Breast epithelium (tissue), 4 donors: ENCODE measurements at places on chromosomes 7 and 10. TPM values are rescaled to one million over a fixed set of nuclear protein-coding genes. Genes with fewer than 3 reads are reported as not detected.
A peak's percentile ranks its signal among the peaks of the same experiment; 100 is the strongest.

DNA sequence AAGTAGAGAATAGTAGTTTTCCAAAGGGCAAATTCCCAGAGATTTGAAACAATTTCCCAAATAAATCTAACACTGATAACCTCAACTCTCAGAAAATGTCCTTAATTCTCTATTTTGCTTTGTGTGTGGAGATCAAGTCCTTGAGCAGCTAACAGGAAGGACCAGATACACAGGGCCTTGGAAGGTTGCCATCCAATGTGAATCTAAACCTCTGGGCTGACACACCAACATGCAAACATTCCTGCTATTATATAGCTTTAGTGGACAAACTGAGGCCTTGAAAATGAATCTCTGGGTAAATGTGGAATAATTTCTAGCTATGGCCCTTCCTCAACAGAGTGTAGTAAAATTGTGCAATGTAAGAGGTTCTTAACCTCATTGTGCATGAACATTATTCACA is 44.1 kb upstream of the PARD3 start:
- no peak for DNase-seq

GRCh38 chr10:76169246-76169645 is 737.8 kb downstream of the LRMDA start:
- DNase-seq = no peak

KLF14 gene
- not detected for total RNA-seq

- DNase-seq = peak; percentile 43
Observed at GRCh38 chr7:27185013-27185853, at the start of gene HOXA11. Gene HOXA11, minus strand, starts transcription at chr7:27185232. Its CDS starts 88 bp downstream, at chr7:27185144.

DNA sequence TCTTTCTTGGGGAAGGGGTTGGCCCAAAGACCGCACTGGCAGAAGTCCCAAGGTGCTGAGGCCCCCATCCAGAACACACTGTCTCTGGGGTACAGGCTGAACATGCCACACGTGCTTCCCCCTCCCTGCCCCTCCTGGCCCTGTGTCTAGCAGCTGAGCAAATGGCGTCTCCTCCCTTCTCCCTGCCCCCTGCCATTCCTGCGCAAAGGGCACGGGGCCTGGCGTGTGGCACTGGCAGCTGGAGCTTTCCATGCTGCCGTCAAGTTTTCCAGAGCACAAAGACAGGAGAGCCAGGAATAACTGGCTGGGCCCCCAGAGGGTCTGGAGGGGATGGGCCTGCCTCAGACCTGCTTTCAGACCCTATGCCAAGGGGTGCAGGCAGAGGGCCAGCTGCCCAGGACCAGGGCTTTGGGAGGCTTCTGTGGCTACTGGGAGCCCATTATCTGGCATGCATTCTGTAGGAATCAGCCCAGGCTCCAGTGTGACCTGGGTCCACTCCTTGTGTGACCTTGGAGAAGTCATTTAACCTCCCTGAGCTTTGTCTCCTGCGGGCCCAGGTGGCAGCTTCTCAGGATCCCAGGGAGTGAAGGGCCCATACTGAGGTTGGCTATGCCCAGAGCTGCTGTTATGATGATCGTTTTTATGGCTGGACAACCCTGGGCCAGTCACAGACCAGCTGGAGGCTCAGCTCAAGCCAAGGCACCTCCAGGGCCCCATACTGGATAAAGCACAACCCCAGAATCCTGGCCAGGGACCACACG is 710 bp upstream of the LDB3 start:
- DNase-seq = no peak

DNA sequence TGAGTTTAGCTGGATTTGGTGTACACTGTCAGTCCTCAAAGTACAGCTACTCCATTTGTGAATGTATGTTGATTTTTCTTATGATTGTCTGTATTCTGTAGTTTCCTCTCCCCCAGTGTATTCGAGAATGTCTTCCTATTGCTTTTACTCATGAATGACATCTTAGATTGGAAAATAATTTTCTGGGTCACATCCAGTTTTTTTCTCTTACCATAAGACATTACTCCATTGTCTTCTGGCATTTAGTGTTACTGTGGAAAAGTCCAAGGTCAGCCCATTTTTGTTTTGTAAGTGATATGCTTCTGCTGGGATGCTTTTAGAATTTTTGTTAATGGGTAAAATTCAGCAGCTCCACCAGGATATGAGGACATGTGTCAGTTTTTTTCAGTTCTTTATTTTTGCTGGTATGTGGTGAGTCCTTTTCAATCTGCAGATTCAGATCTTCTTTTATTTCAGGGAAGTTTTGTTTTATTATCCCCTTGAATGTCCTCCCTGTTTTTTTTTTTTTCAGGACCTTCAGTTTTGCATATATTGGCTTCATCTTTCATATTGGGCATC is 33.6 kb downstream of the WAC start:
- no peak for DNase-seq

HHEX gene
- total RNA-seq = 5.6 TPM

DNA sequence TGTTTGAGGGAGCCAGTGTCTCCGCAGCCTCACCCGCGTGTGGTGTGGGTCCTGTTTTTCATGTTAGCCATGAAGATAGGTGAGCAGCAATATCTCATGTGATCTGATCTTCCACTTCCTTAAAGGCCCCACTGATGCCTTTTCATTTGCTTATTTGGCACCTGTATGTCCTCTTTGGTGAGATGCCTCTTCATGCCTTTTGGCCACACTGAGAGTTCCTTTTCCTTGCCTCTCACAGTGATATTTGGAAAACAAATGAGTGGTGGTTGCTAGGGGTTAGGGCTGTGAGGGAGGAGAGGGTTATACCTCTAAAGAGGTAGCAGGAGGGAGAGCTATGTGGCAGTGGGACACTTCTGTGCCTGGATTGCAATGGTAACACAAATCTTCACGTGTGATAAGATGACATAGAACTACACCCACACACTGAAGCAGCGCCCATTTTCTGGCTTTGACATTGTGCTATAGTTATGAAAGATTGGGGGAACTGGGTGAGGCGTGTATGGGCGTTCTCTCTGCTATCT is 90.4 kb upstream of the TNS3 start:
- no peak for DNase-seq

MBL2 gene
- total RNA-seq = not detected

GRCh38 chr10:103499881-103500280 is 6.4 kb downstream of the NEURL1 start:
- no peak for DNase-seq

- no peak for DNase-seq
Observed at GRCh38 chr10:123380491-123381085, 226.4 kb downstream of the BUB3 start.

DNA sequence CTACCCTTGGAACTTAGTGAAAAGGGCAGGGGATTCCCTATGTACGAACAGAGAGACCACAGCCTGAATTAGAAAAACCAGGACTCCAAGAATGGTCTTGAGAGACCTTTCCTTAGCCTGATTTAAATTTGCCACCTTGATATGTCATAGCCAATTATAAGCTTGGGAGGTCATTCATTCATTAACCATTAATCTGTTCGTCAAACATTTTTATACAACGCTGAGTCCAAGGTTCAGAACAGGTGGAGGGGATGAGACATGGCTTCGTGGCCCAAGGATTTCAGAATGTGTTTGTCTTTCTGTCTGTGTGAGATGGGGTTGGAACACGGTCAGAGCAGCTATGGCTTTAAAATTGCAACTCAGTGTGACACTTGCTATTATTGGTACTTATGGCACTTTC is 158.0 kb downstream of the PAXIP1 start:
- no peak for DNase-seq

ARHGEF35 gene
- 15.4 TPM for total RNA-seq

GRCh38 chr10:90407131-90407530 is 450.7 kb downstream of the HTR7 start:
- no peak for DNase-seq

- DNase-seq = no peak
Observed at GRCh38 chr10:86374664-86375063, 8.1 kb upstream of the GRID1 start.

DNA sequence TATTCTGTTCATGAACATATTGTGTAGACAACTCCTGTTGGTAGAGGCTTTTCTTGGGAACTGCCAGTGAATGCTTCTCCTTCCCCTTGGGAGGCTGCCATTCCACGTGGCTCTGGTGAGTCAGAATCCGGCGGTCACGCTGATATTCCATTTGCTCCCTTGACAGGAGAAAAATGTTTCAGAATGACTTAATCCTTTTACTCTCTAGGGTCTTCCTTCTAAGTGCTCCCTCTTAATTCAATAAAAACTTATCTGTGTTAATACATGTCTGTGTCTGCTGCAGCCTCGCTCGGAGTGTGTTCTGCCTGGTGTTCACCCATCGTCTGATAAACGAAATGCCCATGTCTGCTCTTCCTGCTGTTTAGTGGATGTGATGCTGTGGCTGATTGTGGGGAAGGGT is 278.6 kb downstream of the ARHGAP12 start:
- peak; percentile 47 for DNase-seq

DNA sequence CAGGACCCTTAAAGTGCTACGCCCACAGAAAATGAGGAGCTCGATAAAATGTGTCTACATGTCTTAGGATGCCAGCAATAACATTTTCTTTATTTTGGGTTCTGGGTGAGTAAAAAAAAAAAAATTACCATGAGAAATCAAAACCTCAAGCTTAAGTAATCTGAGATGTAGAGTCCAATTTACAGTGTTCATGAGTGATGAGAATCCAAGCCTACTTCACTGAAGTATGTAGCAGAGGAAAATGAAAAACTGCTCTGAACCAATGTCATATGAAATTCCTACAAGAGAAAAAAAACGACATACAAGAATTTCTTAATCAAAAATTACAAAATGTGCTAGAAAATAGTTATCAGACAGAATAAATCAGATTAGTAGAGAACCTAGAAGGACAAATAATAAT is 274.4 kb downstream of the HTR7 start:
- DNase-seq = no peak

CALN1 gene
- total RNA-seq = 0.15 TPM

DNA sequence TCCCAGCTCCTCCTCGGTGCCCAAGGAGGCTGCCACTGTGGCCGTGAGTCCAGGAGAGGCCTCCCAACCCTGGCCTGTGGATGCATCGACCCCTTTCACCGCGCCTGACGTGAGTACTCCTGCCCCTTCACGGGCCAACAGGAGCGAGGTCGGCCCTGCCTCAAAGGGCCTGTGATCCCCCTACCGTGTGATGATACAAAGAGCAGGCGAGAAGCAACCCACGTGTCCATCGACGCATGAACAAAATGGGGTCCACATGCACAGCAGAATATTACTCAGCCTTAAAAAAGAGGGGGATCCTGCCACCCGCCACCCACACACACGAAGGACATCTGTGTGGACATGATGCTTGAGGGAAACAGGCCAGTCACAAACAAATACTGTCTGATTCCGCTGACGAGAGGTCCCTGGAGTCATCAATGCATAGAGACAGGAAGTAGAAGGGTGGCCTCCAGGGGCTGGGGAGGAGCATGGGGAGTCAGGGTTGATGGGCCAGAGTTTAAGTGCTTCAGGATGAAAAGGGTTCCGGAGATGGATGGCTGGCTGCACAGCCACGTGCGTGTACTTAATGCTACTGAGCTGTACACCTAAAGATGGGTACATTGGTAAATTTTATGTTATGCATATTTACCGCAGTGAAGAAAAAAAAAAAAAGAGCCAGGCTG is 151.9 kb downstream of the PRKAG2 start:
- DNase-seq = no peak

DNA sequence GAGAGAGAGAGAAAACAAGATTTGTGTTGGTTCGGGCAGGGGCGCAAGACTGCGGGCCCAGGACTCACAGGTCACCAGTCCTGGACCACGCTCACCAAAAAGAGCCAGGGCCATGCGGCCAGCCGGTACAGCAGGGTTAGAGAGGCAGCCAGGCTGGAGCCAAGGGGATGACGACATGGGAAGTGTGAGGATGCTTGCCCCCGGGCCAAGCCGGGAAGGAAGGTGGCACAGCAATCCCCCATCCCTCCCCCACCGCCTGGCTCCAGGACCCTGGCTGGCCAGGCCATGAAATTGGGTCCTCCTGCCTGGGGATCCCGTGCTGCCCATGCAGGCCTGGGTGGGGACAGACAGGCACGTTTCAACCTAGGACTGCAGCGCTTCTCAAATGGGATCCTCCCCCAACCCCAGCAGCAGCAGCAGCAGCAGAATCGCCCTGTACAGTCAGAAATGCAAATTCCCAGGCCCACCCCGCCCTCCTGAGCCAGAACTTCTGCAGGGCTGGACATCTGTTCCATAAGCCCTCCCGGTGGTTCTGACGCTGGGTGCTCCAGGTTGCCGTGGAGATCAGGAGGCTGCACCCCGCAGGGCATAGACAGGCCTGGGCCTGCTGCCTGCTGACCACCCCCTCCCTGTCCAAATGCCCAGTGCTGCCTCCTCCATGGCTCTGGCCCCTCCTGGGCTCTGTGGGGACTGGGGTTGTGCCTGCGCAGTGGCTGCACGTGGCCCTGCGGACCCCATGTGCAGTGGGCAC is 35.0 kb downstream of the YKT6 start:
- DNase-seq = no peak

GRCh38 chr10:77419979-77420378 is 217.6 kb downstream of the KCNMA1 start:
- DNase-seq = no peak

DNA sequence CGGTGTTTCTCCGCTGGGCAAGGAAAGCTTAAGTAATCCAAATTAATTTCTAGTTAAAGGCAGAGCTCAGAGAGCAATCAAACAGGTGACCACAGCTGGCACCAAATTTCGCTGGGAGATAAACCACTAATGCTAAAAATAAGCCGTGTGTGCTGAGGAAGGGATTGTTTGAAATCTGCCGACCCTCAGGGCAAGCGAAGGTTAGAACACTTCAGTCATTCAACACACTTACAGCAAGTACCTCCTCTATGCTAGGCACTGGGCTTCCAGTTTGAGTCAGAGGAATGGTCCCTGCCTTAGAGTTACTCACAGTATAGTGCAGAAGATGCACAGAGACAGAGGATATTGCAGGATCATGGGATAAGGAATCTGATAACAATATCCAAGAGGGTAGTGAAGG is 467.9 kb upstream of the PODXL start:
- no peak for DNase-seq

GRCh38 chr7:10355816-10356215 is 617.9 kb upstream of the PHF14 start:
- no peak for DNase-seq

GRCh38 chr10:114777415-114777814 is 44.2 kb upstream of the FHIP2A start:
- no peak for DNase-seq

NPY4R2 gene
- total RNA-seq = not detected

GRCh38 chr10:119469846-119470245 is 72.7 kb downstream of the RGS10 start:
- no peak for DNase-seq

DNA sequence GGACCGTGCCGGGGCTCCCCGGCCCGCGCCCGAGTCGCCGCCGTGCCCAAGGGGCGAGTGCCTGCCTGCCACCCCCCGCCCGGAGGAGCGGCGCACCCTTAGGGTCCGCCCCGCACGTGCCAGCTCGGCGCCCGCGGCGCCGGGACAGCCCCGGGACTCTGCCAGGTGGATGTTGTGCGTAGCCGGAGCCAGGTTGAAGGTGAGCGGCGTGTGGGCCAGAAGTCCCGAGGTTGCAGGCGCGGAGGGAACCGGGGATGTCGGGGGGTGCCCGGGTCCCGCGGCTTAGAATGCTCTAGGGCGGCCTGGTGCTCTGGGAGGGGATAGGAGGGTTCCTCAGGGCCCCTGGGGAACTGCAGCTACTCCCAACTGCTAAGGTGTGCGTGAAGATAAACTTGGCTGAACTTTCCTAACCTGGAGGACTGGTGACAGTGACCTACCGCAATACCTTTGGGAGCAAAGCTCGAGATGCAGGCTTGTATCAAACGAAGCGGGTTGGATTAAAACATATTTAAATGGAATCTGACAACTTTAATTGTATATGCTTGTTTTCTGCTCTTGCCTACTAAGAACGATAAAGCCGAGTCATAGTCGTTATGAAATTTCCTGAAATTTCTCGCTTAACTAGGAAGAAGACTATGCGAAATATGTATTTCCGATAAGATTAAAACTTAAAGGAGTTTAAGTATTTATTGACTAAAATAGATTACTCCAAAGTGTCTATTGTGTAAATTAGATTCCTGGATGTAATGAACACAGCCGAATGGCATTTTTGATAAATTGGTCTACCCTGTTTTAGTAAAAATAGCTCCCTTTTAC is at the start of gene CUX1:
CUX1 (plus strand) TSS at position 156 of the 816 bp plus-strand sequence; CDS start at position 170, 14 bp downstream.
- DNase-seq = no peak
